ENCODE measurements at places on chromosomes 7 and 10.

DNA sequence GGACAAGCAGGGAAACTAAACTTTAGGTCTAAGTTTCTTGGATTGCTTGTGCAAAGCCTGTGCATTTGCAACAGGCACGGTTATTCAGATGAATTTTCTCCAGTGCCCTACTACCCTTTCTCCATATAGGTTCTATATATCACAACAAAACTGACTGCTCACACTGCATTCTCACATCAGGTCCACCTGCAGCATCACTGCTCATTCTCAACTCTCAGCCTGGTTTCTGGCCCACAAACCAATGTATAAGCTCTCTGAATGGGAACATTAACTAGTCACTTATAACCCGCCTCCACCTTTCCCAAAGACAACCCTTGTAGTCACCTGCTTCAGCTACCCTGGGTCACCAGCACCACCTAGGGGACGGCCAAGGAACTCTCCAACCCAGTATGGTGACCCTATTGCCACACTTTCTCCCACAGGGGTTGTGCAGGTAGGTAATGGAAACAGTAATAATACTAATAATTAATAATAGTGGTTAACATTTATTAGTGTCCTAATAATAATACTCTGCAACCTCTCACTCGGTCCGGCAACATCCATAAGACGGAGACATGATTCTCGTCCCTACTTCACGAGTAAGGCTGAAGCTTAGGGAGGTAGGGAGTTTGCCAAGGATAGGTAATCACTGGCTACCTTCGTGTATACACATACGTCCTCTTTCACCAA is 97.3 kb downstream of the CLEC2L start:
- DNase-seq: no peak

DNA sequence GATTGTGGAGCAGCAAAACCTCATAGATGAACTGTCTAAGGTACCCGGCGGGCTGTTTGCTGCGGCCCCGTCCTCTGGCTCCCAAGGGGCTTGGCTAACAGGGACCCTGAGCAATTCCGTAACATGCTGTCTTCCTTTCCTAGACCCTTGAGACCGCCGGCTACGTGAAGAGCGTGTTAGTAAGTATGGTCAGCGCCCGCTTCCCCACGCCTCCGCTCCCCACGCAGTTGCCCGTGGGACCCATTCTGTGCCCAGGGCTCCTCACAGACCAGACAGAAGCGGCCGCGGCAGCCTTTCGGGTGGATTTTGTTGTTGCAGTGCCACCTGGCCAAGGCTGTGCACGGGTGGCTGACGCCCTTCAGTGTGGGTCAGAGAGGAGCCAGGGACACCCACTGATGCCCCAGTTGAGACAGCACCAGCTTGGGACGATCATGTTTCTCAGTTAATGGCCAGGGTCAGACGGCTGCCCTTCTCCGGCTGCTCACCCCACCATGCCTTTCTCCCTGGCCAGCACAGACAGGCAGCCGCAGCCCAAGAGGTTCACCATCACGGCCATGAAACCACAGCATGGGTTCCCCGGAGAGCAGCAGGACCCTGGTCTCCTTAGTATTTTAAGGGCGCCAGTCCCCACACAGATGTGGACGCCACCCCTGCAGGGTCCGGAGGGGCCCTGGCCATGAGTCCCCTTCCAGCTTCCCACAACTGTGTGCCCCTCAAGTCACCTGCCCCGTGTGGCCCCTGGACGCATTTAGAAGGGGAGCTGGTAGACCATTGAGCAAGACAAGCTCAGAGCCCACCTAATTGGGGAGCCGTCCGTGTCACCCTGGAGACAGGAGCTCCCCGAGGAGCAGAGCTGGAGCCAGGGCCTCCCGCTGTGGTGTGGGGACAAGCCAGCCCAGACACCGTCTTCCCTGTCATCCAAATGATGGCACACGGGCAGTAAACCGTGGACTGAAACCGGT is 49.4 kb upstream of the DPYSL4 start:
- DNase-seq: no peak

GRCh38 chr10:86362586-86363183 is 3.9 kb downstream of the GRID1 start:
- DNase-seq: no peak

DNA sequence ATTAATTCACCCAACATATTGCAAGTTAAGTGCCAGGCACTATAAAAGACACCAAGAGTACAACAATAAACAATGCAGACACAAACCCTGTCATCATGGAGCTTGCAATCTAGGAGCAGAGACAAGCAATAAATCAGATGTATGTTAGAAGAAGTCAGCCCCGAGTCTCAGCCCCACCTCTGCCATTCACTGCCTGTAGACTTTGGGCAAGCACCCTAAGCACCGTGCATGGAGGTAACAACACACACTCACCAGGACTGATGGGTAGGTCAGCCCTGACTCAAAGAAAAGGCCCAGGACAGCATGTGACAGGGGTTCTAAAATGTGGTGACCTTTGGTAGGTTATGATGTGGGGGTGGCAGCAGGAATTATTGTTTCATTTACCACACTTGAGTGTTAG is 49.3 kb upstream of the PLEKHA1 start:
- DNase-seq: no peak

DNA sequence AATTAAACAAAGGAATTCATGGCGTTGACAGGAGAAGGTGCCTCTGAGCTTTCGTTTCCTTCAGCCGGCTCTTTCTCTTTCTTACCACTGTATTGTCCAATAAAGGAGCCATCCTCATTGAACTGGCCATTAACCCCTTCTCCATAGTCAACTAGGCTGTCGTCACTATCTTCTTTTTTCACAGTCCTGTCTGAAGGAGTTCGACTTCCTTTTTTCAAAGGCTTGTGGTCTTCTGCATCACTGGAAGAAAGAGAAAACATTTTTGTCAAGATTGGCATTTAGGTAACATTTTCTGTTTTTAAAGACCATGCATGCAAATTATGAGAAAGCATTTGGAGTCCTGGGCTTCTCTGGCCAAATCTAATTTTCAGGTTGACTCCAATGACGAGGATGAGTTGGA is 19.7 kb upstream of the LAMB4 start:
- DNase-seq: no peak

- no peak for DNase-seq
Measured at GRCh38 chr7:35259523-35259908, 5.6 kb upstream of the TBX20 start.

DNA sequence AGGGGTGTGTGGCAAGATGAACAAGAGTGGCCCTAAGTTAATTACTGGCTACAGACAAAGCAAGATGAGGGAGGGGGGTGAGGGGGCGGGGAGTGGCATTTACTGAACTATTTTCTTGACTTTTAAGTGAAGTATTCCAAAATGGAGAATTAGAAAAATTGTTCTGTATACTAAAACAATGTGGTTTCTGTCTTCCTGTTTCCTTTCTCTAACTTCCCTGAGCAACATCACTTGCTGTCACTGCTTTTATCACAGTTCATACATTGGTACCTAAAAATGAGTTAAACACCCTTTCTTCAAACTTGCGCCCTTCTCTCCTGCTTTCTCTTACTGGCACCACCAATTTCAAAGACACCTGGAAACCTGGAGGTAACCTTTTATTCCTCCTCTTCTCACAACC is 21.6 kb downstream of the PDZD8 start:
- no peak for DNase-seq

GRCh38 chr7:12851841-12852240 is 164.4 kb downstream of the ARL4A start:
- no peak for DNase-seq

GRCh38 chr7:127189074-127189473 is 63.7 kb downstream of the GRM8 start:
- no peak for DNase-seq

DNA sequence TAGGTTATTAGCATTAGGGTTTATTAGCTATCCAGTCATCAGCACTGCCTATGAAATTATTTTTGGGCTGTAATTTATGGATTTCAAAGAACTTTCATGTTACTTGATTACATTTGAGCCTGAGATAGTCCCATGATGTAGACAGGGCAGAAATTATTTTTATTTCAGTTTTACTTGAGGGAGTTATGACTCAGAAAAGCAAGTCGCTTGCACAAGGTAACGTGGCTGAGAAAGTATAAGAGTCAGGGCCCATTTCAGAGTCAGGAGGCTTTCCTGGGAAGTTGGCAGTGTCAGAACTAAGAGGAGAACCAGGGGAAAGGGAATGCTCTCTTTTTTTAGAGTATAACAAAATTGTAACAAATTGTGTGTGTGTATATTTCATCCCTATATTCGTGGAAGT is 16.5 kb downstream of the GATA3 start:
- no peak for DNase-seq

DNA sequence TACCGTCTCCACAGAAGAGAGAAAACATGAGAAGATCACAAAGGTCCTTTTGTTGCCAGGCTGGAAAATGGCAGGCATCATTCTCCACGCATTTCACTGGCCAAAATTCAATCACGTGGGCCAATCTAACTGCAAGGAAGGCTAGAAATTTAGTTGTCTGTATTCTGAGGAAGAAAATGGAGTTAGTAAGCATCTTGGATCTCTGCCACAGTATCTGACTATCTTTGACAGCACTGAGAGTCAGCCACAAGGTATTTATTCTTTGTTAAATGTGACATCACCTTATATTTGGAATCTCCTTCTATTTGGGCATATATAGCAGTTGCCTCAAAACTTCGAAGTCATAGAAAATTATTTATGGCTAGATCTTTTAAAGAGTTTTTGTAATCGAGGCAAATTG is 213.9 kb downstream of the NSUN6 start:
- no peak for DNase-seq

DNA sequence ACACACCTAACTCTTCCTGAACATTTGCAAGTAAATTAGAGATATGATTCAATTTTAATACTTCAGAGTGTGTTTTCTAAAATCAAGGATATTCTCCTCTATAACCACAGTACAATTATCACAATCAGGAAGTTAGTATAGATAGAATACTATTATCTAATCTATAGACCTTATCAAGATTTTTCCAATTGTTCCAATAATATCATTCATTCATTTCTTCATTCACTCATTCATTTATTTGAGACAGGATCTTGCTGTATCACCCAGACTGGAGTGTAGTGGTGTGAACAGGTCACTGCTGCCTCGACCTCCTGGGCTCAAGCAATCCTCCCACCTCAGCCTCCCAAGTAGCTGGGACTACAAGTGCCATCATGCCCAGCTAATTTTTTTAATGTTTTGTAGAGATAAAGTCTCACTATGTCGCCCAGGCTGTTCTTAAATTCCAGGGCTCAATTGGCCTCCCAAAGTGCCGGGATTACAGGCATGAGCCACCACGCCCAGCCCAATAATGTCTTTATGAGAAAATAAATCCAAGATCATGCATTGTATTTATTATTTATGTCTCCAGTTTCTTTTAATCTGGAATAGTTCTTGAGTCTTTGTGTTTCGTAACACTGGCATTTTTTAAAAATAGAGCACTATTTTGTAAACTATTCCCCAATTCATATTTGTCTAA is 10.6 kb upstream of the MRPS16 start:
- DNase-seq: no peak

- no peak for DNase-seq
Measured at GRCh38 chr10:79399223-79399831, 46.1 kb downstream of the ZCCHC24 start.

DNA sequence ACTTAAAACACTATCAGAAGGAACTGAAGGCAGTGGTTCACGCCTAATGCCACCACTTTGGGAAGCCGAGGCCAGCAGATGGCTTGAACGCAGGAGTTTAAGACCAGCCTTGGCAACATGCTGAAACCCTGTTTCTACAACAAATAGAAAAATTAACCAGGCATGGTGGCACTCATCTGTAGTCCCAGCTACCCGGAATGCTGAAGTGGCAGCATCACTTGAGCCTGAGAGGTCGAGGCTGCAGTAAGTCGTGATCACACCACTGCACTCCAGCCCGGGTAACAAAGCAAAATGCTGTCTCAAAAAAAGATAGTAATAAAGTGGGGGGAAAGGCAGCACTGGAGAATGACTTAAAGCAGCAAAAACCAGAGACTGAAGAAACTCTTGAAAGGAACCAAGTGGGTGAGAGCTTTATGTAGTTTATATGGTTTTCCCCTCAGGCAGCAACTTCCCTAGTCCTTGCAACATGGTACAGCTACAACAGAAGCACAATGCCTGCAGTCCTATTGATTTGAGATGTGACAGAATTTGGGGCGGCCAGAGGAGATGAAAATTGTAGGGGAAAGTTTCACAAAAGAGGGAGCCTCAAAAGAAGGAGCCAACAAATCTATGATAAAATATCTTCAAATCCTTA is 38.1 kb downstream of the GDI2 start:
- DNase-seq: no peak

DNA sequence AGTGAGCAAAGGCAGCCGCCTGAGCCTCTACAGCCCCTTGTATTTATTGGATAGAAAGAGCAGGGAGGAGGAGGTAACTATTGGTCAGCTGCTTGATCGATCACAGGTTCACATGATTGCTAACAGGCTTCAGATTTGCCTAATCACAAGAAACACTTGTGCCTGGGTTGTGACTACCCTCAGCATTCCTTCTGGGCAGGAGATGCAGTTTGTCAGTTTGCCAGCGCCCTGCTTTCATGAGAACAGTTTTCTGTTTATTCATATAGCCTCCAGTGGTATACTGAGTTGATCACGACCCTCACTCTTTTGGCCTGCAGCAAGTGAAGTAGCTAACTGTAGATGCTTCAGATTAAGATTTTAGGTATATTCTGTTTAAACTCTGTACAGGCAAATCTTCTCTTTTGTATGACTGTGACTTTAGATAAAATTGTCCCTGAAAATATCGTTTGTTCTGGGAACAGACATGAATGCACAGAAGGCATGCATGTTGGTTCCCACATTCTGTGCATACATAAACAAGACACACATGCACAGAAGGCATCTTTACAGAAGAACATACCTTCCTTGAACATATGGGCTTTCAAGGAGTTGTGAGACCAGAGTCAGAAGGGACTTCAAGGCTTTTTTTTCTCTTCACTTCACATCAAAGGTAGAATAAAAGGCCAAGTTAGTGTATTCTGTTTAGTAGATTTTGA is 422.4 kb upstream of the STEAP1 start:
- DNase-seq: no peak

- no peak for DNase-seq
Measured at GRCh38 chr10:118568327-118568848, 27.1 kb downstream of the PRLHR start.

GRCh38 chr10:91798649-91799611 is 704 bp downstream of the TNKS2 start:
- DNase-seq: peak; percentile 49

DNA sequence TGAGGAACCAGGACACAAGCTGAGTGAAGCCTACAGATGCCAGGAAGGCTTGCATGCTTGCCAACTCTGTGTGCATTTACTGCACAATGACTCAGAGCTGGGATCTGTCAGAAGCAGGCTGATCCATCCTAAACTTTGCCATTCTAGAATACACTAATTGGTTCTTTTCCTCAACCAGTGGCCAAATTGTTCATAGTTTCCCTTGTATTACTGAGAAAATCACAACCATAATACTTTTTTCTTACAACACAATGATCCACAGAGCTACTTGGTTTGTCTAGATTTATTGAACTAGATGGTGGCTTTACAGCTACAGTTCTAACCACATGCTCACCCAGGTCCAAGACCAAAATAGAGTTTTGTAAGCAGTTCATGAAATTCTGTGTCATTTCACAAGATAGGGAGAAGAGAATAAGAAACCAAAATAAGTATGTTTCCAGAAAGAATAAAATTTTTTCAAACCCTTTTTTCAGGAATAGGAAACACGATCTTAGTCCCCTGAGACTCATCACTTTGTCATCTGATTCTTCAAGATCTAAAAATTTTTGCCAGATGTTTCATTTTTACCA is 21.0 kb upstream of the LRRC17 start:
- no peak for DNase-seq

Measured in substantia nigra (tissue), 51 donors.